ENCODE measurements at places on chromosomes 5 and 9.
A peak's percentile ranks its signal among the peaks of the same experiment; 100 is the strongest.

DNA sequence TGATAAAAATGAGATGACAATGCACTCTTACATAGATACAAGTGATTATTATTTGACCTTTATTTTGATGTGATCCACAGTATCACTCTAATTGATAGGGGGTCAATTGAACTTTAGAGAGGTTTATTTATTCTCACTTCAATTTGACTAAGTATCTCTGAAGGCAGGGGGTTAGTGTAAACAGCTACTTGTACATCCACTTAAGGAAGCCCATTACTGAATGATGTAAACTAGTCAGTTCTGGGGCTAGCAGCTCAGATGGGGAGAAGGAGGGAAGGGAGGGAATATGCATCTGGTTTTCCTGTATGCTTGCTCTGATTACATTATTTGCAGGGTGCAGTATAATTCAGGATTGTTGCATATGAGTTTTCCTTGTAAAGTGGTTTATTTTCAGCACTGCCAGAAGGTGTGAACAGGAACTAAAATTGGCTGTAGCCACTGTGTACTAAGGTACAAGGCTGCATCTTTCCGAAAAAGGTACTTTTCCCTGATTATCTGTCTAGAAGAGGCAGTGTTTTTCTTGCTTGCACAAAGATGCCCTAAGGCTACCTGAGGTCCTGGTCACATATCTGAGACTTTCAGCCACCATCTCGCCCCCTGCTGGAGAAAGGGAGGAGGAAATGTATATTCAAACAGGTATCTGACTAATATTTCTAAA, 51.2 kb downstream of the MRPS27 start:
- no peak for DNase-seq

DNA sequence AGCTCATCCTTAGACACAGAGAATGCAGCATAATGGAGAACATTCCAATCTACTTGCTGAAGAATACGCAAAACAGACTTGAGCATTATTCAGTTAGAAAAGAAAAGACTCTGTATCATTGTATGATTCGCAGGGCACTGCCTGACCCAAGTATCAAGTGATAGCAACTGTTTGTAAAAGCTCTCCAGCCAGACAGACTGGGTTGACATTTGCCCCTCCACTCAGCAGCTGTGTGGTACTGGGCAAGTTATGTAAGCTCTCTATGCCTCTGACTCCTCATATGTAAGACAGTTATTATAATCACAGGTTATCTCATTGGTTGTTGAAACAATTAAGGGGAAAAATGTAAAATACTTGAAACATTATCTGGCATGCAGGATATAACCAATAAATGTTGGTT, 505.0 kb downstream of the ELAVL2 start:
- no peak for DNase-seq

- no peak for DNase-seq
Measured at GRCh38 chr5:147805030-147805454, 22.5 kb upstream of the JAKMIP2 start.

GRCh38 chr9:132982458-132982857, 4.0 kb downstream of the GFI1B start:
- DNase-seq = no peak

DNA sequence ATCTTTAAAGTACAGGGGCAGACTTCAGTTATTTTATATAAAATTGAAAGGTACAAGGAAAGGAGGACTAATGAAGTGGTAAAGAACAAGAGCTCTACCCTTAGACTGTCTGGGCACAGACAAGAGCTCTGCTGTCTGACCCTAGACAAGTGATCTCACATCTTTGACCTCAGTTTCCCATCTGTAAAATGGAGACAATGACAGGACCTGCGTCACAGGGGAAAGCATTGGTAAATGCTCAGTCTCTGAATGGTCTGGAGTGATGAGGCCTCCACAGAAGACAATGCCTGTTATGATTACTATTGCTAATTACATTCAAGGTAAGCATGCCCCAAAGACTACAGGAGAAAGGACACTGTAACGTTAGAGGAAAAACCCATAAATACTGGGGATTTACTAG, 37.5 kb downstream of the ANKH start:
- DNase-seq = no peak

DNA sequence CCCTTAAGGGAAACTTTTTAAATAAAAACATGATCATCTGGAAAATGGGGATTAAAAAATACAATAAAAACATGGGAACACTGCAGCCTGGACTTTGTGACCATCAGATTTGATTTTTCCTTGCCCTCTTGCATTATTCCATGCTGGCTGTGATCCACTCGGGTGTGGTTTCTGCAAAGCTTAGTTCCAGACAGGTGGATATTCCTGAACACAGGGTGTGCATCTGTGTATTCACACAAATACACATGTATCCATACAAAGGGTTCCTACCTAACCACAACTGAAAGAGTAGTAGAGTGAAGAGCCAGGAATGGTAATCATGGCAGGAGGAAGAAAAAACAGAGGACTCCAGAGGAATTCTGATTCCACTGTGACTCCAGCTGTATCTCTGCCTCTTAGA, 178.2 kb downstream of the PAM start:
- DNase-seq = no peak

DNA sequence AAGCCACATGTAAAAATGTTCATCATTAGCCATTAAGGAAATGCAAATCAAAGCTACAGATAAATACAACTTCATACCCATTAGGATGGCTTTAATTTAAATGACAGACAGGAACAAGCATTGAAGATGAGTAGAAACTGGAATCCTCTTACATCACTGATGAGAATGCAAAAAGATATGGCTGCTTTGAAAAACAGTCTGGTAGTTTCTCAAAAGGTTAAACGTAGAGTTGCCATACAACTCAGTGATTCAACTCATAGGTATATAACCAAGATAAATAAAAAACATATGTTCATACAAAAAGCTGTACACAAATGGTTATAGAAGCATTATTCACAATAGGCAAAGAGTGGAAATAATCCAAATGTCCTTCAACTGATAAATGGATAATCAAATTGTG, 228.8 kb upstream of the ZNF462 start:
- DNase-seq = no peak

DNA sequence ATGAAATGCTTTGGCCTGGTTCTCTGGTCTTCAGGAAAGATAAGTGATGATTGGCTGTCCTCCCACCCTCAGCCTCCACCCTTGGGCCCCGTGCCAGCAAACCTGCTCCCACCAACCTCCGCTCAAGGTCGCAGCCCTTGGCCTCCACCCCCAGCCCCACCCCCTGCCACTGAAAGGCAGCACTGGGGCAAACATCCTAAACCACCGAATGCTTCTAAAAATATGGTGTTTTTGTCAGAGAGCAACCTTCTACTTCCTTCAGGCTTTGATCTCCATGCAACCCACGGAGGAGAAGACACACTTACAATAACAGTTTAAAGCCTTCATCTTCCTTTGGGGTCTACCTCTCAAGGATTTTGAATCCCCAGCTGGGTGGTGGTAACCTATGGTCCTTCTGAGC, 24.0 kb upstream of the TCF7 start:
- DNase-seq = no peak

DNA sequence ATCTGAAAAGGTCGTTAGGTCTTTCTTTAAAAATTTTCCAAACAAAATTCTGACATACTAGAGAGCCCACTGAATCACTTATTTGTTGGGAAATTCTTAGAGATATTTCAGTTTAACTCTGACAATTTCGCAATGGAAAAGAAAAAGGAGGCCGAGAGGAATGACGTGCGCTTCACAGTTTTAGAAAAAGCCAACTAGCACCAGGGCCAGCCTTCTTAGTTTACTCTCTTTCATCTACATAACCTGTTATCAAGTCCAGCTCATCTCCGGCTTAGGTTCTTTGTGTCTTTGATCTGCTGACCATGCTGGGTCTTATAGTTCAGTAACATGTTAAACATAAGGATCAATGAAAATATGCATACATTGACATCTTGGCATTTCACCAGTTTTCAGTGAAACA, 201.7 kb upstream of the TAS2R1 start:
- DNase-seq = no peak

- DNase-seq = no peak
Measured at GRCh38 chr5:14665101-14665822, 744 bp downstream of the OTULIN start.

DNA sequence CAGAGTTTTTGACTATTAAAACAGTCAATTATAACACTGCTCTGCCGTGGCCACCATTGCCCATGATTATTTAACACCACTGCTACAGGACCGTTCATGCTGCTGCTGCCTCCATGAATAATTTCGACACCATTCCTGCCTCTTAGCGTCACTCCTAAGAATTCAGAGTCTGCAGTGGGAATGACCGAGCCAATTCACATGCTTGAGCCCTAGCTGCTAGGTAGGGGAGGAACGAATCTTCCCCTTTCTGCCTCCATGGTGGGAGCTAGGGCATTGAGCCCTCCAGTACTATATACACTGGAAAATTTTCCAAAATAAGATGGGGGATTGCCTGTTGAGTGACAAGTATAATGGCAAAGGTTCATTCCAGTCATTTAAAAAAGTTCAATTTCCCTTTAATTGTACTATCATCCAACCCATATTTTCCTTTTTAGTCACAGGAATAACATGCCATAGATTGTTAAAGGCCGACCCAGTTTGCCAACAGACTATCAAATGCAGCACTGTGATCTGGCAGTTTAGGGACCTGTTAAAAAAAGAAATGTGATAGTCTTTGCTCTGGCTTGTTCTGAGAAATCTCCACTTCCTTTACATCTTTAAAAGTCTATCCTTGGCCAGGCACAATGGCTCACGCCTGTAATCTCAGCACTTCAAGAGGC, 13.5 kb upstream of the B4GALT1 start:
- DNase-seq = no peak

DNA sequence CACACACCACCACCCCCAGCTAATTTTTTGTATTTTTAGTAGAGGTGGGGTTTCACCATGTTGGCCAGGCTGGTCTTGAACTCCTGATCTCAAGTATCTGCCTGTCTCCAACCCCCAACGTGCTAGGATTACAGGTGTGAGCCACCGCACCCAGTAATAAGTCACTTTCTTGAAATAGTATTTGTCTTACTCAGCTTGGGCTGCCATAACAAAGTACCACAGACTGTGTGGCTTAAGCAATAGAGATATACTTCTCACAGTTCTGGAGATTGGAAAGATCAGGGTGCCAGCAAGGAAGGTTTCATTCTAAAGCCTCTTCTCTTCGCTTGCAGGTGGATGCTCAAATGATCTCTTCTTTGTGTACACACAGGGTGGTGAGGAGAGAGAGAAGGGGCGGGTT, 99.8 kb downstream of the ARRDC3 start:
- DNase-seq = no peak

GRCh38 chr5:113058706-113059226, 82.2 kb downstream of the DCP2 start:
- no peak for DNase-seq

DNA sequence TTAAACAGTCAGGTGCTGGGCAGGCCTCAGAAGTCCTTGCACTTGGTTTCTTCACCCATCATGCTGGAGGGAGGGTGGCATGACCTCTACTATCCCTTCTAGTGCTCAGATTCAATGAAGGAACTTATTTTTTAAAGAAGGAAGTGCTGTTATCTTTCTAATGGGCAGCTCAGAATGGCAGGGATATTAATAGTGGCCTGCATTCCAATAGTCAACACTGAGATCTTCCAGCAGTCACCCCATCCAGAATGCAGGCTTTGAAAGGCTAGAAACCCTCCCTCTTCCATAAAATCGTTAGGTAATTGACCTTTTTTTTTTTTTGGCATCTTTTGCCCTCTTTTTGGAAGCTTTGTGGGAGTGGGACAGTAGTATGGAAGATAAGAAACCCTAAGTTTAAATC, 325.0 kb downstream of the ARRDC3 start:
- DNase-seq = no peak

GRCh38 chr5:111756581-111757354, at the start of gene NREP:
Gene NREP (minus strand): TSS chr5:111757194. CDS start chr5:111755772, 1,422 bp downstream.
- no peak for DNase-seq

GRCh38 chr5:178314061-178314660, 81.6 kb upstream of the PHYKPL start:
- DNase-seq = no peak

DNA sequence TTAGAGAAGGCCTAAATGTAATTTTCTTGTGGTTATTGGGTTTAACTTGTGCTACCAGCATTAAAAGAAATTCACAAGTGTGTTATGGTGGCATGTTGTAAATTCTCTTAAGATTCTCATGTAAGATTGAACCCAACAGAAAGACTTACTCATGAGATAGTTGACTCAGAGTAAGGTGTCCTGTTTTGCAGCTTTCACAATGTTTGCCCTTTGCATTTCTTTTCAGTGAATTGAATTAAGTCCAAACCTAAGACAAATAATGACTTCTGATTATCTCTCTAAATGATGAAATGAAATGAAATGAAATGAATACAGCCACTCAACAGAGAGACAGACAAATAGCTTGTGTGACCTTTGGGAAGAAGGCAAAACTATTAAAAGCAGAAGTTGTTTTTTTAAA, 1696.9 kb upstream of the WWC1 start:
- DNase-seq = no peak

- DNase-seq = no peak
Measured at GRCh38 chr5:8615142-8615858, 746.4 kb downstream of the MTRR start.

- peak; percentile 58 for DNase-seq
Measured at GRCh38 chr9:114155263-114155994, at the start of gene COL27A1. Gene COL27A1 (plus strand): TSS chr9:114155537. CDS start chr9:114155951, 414 bp downstream.

GRCh38 chr5:150350524-150351344, 6.8 kb upstream of the TCOF1 start:
- peak; percentile 60 for DNase-seq

DNA sequence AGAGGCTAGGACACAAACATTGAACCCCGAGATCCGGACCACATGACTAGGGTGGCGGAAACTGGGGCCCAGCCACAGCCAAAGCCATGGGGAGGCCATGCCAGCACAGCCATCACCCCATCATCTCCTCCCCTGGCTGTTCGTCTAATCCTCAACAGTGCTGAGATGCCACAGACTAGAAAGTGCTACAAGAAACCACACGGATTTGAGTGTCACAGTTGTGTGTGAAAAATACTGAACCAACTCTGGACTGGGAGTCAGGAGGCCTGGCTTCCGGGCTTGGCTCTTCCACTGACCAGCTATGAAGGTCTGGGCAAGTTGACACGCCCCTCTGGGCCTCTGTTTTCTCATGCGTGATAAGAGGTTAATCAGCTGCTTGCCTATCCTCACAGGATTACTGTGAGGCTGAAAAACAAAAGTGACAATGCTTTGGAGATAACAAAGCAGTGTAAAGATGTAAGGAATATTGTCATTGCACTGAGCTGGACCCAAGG, 38.8 kb upstream of the SHB start:
- DNase-seq = no peak

- DNase-seq = no peak
Measured at GRCh38 chr5:115532517-115532916, 12.1 kb downstream of the FEM1C start.

Measured in GM04504 (cell line).